ENCODE measurements at places on chromosomes 12 and 14. TPM values are rescaled to one million over a fixed set of nuclear protein-coding genes. Genes with fewer than 3 reads are reported as not detected.

BCL2L14 gene
- 0.40 TPM for total RNA-seq

- DNase-seq, result no peak
Observed at GRCh38 chr12:89437231-89437630, 84.9 kb upstream of the DUSP6 start.

CD69 gene
- total RNA-seq, result 0.25 TPM

GRCh38 chr12:109448707-109449390, 28.3 kb downstream of the KCTD10 start:
- no peak for DNase-seq

DNA sequence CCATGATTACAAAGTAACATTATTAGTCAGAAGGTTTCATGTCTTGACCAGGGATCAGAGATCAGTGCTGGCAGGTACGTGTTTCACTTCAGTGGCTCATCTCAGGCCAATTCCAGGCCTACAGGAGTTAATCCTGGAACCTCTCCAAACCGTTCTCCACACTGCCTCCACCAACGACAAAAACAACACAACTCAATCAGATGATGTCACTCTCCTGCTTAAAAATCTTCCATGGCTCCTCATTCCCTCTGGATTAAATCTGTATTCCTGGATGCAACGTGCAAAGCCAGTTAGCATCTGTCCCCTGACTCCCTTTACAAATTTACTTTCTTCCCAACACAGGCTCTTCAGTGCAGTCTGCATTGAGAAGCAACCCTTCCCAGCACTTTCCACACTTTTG, 34.3 kb upstream of the TXNRD1 start:
- DNase-seq, result peak; percentile 91

CPNE6 gene
- total RNA-seq, result not detected

DNA sequence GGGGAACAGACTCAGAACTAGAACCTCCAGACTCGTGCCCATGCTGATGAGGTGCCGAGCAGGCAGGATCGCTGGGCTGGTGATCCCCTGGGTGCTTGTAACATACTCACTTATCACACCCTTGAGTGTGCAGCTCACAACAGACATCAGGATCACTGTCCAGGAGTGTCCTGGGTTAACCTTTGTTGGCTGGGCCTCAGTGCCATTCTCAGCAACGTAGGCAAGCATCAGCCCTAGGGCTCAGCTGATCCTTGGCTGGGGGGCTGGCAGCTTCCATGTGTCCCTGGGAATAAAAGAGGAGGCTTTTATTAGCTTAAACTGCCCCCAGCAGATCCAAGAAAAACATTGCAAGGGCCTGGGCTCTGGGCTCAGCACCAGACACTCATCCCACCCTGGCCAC, 1.6 kb downstream of the TMEM229B start:
- no peak for DNase-seq

DNA sequence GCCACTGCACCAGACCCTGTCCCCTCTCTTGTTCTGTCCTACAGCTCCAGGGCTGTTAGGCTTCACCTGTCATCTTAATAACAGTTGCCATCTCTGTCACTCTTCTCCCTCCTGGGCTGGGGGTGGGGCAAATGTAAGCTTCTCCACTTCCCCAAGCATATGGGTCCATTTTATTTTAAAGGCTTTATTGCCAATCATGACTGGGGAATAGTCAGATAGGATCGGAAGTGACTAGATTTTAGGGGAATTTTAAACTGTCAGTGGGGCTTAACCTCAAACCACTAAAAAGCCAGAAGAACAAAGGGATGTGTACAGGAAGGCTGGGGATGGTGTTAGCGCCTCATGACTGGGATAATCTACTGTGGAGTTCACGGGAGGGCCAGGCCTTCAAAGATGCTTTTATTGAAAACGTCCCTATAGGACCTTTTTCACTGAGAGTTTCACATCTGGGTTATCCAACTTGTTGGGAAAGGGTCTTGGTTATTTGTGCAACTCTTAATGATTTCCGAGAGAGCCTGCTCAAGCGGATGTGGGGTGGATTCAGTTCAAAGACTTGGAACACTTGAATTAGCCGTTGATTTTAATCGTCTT, 41.6 kb downstream of the CHST11 start:
- DNase-seq, result no peak

PLEKHG7 gene
- 0.17 TPM for total RNA-seq

GRCh38 chr12:114982760-114983159, 298.8 kb upstream of the TBX3 start:
- no peak for DNase-seq

- no peak for DNase-seq
Observed at GRCh38 chr12:5921966-5922899, 22.8 kb downstream of the ANO2 start.
